ENCODE measurements at places on chromosomes 12 and 14.

DNA sequence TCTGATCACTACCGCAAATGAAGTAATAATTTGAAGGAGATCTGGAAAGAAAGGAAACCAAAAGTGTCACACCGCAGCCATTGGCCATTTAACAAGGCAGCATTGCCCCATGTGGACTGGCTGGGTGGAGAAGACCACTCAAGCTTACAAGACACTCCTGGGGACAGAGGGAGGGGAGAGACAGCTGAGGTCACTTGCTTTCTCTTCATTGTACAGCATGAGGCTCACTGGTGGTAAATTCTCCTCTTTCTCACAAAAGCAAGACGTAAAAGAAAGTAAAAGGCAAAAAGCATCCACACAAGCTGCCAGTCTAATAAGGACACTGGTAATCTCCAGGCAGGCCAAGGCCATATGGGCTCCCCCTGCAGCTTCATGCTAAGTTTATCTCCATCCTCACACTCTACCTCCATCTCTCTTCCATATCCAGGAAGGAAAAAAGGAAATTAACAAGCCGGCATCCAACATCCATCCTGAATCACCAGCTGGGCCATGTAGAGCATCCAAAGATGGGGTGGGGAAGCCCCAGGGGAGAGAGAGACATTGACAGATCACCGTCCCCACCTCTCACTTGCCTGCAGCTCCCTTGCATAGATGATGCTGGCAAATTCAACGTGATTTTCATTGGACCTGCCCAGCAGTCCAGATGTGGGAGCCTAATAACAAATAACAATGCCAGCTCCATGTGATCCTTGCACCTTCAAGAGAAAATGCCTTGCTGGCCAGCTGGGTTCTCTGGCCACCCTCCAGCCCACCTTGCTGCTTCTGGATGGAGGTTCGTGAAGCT lies 100.6 kb downstream of the DPF3 start:
- no peak for DNase-seq

DNA sequence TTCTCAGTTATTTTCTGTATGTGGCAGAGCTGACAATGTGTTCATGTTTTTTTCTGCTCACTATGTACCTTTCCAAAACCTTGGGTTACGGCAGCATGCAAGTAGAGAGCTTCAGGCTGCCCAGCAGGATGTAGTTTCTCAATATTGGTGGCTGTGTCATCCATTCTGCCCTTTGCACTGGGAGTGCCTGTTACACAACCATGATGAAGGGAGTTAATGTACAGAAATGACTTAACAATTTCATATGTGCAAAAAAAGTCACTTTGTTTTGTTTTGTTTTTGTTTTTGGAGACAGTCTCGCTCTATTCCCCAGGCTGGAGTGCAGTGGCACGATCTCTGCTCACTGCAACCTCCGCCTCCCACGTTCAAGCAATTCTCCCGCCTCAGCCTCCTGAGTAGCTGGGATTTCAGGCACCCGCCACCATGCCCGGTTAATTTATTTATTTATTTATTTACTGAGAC lies 6.1 kb upstream of the CNIH1 start:
- no peak for DNase-seq

- no peak for DNase-seq
Observed at GRCh38 chr12:1830981-1831963, 10.9 kb downstream of the LRTM2 start.

DNA sequence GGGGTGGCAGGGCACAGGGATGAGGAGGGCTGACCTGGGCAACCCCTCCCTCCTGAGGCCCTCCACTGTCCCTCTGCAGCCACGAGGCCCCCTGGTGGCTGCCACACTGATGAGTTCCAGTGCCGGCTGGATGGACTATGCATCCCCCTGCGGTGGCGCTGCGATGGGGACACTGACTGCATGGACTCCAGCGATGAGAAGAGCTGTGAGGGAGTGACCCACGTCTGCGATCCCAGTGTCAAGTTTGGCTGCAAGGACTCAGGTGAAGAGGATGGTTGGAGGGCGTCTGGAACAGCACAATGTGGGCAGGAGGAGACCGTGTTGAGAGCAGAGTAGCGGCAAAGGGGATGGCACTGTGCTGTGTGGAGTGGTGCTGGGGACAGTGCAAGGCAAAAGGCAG lies 25.7 kb upstream of the LRP1-AS start:
- DNase-seq, result no peak

GRCh38 chr12:112716099-112717093 lies 75.2 kb upstream of the RPH3A start:
- DNase-seq, result no peak

Data from SHP77 treated with DMSO at 0.1 percent for 48 hours (cell line).